ENCODE measurements at places on chromosomes 16 and 17. TPM values are rescaled to one million over a fixed set of nuclear protein-coding genes. Genes with fewer than 3 reads are reported as not detected.

Gene KRT13
- polyA plus RNA-seq = not detected

Gene TBC1D3B
- 3.4 TPM for polyA plus RNA-seq

Gene TACO1
- 27.1 TPM for polyA plus RNA-seq

Gene TANC2
- 26.4 TPM for polyA plus RNA-seq

Gene PRSS53
- polyA plus RNA-seq = 0.82 TPM

Gene CARD14
- 0.83 TPM for polyA plus RNA-seq

Gene CDRT15
- polyA plus RNA-seq = 0.46 TPM

Gene YBX2
- polyA plus RNA-seq = 1.8 TPM

Gene MYH2
- not detected for polyA plus RNA-seq

Gene PTGES3L
- 2.3 TPM for polyA plus RNA-seq

Gene ZKSCAN2
- 11.9 TPM for polyA plus RNA-seq

Gene ENPP7
- polyA plus RNA-seq = 2.4 TPM

Gene KCNH6
- polyA plus RNA-seq = 1.7 TPM

Gene SDR42E2
- 0.16 TPM for polyA plus RNA-seq

Gene CACNG3
- not detected for polyA plus RNA-seq

Gene OTOA
- 0.14 TPM for polyA plus RNA-seq

Gene TBC1D3C
- not detected for polyA plus RNA-seq

Gene RNF222
- polyA plus RNA-seq = 0.06 TPM

Gene NPB
- 1.1 TPM for polyA plus RNA-seq

Gene QRICH2
- 5.0 TPM for polyA plus RNA-seq

Gene ASIC2
- polyA plus RNA-seq = 3.3 TPM

Gene ODAD4
- polyA plus RNA-seq = 5.5 TPM

Gene TP53TG3B
- polyA plus RNA-seq = not detected

Gene STH
- not detected for polyA plus RNA-seq

Gene KRTAP4-4
- polyA plus RNA-seq = not detected

Gene KRTAP4-1
- not detected for polyA plus RNA-seq

Gene PYDC1
- polyA plus RNA-seq = not detected

Gene ARHGAP23
- polyA plus RNA-seq = 63.1 TPM

Gene ZSCAN10
- not detected for polyA plus RNA-seq

Gene ADAP2
- polyA plus RNA-seq = 2.4 TPM

Gene CFAP97D1
- polyA plus RNA-seq = 0.04 TPM

Gene SSTR5
- polyA plus RNA-seq = 0.21 TPM

Gene GP1BA
- 2.9 TPM for polyA plus RNA-seq

Gene SLC6A2
- polyA plus RNA-seq = 0.54 TPM

Gene MBTD1
- 50.8 TPM for polyA plus RNA-seq

Gene CCDC154
- 1.7 TPM for polyA plus RNA-seq

Gene EMC6
- 26.7 TPM for polyA plus RNA-seq

Gene RNF227
- 3.4 TPM for polyA plus RNA-seq

Gene PRCD
- 3.0 TPM for polyA plus RNA-seq

Gene CXCL16
- polyA plus RNA-seq = 11.0 TPM

Gene ADGRG3
- 0.16 TPM for polyA plus RNA-seq

Gene BICDL2
- 2.2 TPM for polyA plus RNA-seq

Gene CD79B
- 2.8 TPM for polyA plus RNA-seq

Gene TMEM92
- polyA plus RNA-seq = 2.8 TPM

Gene ZC3H7A
- 75.5 TPM for polyA plus RNA-seq

Gene IL17C
- not detected for polyA plus RNA-seq

Gene EMP2
- polyA plus RNA-seq = 24.2 TPM

Gene KRT25
- 0.07 TPM for polyA plus RNA-seq

Gene KRTAP4-9
- not detected for polyA plus RNA-seq

Gene CSH2
- 1.2 TPM for polyA plus RNA-seq

Gene SHISA9
- 3.5 TPM for polyA plus RNA-seq

Gene RAB11FIP3
- 95.2 TPM for polyA plus RNA-seq

Gene FOXJ1
- 15.0 TPM for polyA plus RNA-seq

Gene ATP6V0A1
- 44.0 TPM for polyA plus RNA-seq

Gene CLEC10A
- 1.9 TPM for polyA plus RNA-seq

Gene USP43
- 6.2 TPM for polyA plus RNA-seq

Gene HSPB9
- 0.17 TPM for polyA plus RNA-seq

All from right renal cortex interstitium (tissue), 3 donors.